ENCODE measurements at places on chromosomes 5 and 9.

- DNase-seq: no peak
Observed at GRCh38 chr5:139739150-139739974, 56.2 kb upstream of the PSD2 start.

GRCh38 chr9:132000659-132001058, 79.0 kb downstream of the MED27 start:
- DNase-seq: no peak

GRCh38 chr9:88800329-88800682, 191.0 kb upstream of the S1PR3 start:
- DNase-seq: no peak

DNA sequence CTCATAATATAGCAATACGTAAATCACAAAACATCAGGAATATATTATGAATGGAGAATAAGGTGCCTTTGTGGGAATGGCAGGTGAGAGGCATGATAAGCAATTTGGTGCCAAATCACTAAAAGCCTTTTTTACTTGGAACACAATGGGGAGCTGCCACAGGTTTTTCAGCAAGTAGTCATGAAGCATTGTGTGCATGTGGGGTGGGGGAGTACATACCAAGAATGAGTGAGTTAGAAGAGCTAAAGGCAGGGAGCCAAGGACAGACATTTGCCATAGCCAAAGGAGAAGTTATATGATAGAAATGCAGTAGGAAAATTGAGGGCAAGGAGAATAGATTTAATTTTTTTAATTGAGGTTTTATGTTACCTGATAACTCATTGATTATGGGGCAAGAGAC, 445.0 kb upstream of the SMC2 start:
- DNase-seq: no peak

DNA sequence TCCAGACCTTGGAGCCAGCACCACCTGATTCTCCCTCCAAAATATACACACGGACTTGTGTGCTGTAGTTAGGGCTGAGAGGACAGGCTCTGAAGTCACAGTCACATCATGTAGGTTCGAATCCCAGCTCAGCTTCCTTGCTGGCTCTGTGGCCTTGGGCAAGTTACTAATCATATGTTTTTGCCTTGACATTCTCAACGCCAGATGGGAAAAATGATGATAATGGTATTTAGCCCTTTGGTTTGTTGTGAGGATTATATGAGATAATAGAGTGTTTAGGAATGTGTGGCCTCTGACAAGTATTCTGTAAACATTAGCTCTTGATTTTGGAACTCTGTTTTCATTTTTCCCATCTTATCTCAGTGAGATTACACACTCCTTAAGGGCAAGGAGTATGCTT, 72.5 kb downstream of the PLAC8L1 start:
- no peak for DNase-seq

- DNase-seq: no peak
Observed at GRCh38 chr9:129775448-129775798, 22.6 kb upstream of the PTGES start.

DNA sequence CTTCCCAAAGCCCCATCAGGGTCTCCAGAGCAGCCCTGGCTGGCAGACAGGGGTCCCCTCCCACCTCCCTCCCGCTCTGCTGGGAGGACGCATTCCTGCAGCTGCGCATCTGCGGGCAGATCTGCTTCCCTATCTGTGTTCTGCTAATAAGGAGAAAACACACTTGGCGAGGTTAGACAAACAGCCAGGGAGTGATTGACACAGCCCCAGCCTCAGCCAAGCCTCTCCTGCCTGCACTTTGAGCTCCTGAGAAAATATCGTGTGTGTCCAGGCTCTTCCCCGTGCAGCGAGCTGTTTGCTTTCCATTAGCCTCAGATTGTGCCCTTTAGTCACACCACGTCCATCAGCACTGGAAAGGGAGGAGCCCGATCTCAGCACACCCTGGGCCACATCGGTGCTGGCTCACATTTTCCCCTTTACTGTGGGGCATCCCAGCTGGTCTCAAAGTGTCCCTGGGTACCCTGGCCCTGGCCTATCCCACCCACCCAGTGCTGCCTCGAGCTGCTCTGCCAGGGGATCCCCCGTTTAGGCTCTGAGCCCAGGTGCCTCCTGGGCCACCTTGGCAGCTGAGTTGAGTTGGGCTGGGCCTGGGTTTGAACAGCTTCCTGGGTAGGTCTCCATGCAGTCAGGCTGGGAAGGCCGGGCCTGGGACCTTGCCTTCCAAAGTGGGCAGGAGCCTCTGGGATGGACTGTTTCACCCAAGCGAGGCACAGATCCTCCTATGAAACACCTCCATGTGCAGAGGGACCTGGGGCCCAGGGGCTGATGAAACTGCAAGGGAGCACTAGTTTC, 61.1 kb downstream of the BARX1 start:
- no peak for DNase-seq

DNA sequence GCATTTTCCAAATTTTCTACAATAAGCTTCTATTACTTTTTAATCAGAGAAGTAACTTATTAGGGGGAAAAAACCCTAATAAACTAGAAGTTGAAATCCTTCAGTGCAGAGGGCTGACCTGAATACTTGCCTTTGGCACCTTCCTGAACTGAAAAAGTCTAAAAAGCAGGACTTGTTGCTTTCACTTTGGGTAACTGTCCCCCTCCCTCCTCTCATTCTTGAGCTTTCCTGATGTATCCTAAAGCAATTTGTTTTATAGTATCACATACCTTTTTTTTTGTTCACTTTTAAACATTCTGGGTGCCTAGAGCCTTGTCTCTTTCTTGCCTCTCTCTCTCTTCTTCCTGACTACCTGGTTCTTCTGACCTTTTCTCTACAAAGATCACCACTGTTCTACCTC, 64.0 kb upstream of the ERBIN start:
- no peak for DNase-seq

GRCh38 chr5:81070571-81071255, 110.5 kb downstream of the RASGRF2 start:
- DNase-seq: no peak

DNA sequence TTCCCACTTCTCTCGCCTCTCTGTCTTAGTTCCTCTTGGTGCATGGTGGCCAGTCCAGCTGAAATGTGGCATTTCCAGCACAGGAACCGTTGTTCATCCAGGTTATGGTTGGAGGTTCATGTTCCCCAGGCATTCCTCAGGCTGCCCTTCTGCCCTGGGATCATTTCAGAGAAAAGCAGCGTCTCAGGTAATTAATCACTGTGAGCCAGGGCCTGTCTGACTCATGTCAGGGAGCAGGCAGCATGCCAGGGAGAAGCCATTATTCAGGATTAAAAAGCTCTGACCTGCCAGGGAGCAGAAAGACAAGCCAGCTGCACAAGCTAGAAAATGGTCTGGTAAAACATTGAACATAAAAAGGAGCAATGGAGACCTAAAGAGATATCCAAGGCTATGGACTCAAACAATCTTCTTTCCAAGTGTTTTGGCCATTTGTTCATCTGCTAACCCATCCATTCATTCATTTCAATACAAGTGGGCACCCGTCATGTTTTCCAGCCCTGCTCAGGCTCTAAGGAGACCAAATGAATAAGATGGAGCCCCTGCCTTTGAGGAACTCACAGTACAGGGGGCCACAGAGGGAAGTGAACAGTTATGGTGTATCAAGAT, 241.4 kb downstream of the DRD1 start:
- no peak for DNase-seq

DNA sequence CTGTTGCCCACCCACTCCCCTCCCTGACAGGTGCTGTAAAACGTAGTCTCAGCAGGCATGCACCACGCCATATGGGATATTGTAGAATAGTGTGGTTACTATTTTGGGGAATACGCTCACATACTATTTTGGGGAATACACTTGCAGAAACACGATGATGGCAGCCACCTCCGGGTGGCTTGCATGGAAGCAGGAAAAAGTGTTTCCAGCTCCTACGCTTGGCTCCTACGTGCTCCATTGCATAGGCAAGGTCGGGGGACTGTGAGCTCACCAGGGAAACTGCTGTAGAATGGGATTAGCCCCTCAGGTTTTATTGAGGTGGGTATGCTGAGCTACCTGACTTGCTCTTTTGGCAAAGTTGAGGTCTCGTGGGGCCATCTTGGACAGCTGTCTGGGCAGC, 160.3 kb upstream of the NFIL3 start:
- no peak for DNase-seq

DNA sequence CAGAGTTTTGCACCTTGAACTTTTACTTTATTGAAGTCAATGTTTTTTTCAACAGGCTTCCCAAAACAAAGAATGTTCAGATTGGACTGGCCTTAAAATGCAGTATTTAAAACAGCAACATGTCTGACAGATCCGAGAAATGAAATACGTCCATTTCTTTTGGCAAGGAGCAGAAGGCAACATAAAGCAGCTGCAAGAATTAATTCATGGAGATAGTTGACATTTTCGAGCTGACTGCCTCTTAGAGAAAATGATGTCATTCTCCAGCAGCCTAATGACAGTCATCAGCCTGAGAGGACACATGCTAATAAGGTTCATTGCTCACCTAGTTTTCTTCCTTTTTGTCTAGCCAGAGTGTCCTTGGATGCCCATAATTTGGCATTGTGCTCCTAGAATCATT, 232.2 kb upstream of the SEMA6A start:
- no peak for DNase-seq

All from activated CD4-positive, alpha-beta T cell treated with anti-CD3 and anti-CD28 coated beads, Interleukin-2, amount 50 U/mL, for 1 hour (primary cell).